ENCODE measurements at places on chromosomes 7 and 10.

DNA sequence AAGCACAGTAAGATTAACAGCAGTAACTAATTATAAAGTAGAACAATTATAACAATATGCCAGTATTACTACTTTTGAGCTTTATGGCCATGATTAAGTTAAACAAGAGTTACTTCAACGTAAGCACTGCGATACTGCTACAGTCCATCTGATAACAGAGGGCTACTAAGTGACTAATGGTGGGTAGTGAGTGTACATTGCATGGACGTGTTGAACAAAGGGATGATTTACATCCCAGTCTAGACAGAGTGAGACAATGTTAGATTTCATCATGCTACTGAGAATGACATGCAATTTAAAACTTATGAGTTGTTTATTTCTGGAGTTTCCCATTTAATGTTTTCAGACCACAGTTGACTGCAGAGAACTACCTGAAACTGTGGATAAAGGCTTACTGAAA lies 45.6 kb downstream of the TPST1 start:
- peak; percentile 68 for DNase-seq

- no peak for DNase-seq
These were observed 89.7 kb downstream of the AMPH start for GRCh38 chr7:38541440-38541839.

- no peak for DNase-seq
These were observed 456 bp upstream of the ACHE start for GRCh38 chr7:100895956-100896731.

GRCh38 chr10:28875549-28876081 lies 198.3 kb downstream of the BAMBI start:
- no peak for DNase-seq

DNA sequence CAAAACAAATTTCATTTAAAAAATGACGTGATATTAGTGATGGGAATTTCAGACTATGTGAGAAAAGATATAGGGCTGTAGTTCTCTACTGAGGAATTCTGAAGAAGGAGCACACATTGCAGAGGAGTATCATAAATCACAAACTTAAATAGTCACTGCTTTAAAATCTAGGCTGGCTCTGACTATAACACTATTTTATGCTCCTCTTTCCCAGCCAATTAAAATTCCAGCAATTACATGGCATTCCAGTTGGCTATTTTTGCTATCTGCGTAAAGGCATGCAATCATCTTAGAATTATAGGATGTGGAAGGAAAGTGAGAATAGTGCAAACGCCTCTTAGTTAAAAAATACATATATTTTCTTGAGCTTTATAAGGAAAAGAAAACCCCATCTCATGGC lies 123.1 kb downstream of the GNAI1 start:
- peak; percentile 44 for DNase-seq

GRCh38 chr7:108448584-108449505 lies 7.4 kb downstream of the NRCAM start:
- DNase-seq: no peak

DNA sequence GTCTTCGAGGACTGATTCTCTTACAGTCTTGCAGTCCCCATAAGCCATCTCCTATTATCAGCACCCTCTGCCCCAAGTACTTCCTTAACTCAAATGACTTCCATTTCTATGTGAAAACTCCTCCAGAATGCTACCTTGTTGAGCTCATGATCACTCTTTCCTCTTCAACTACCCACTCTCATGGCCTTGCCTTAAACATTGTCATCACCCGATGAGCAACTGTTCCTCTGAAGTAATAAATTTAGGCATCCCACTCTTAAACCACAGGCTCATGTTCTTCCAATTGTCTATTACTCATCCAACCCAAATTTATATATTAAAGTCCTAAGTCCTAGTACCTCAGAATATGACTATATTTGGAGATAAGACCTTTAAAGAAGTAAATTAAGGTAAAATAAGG lies 152.9 kb downstream of the C1GALT1 start:
- DNase-seq: no peak

DNA sequence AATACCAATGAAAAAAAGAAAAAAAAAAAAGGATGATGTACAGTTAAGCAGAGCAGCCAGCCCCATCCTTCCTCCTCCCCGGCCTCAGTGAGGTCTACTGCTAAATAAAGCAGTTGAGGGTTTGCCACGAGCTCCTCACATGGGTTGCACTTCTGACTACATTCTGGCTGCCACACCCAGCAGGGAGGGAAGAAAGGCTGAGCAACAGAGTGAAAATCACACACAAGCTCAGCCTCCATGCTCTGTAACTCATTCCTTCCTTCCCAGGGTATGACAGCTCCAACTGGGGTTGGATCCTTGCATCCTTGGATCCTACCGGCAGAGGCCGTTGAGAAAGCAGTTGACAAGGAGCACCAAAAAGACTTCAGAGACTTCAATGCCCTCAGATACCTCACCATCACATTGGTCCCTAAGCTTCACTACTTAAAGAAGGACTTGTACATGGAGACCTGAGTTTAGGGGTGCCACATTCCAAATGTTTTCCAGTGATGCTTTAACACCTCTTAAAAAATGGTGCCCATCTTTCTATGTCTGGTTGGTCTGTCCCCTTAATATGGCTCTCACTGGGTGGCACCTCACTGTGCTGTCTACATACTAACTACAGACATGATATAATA lies 52.9 kb upstream of the PIK3CG start:
- DNase-seq: peak; percentile 5

GRCh38 chr10:90031776-90032175 lies 330.4 kb downstream of the KIF20B start:
- no peak for DNase-seq

DNA sequence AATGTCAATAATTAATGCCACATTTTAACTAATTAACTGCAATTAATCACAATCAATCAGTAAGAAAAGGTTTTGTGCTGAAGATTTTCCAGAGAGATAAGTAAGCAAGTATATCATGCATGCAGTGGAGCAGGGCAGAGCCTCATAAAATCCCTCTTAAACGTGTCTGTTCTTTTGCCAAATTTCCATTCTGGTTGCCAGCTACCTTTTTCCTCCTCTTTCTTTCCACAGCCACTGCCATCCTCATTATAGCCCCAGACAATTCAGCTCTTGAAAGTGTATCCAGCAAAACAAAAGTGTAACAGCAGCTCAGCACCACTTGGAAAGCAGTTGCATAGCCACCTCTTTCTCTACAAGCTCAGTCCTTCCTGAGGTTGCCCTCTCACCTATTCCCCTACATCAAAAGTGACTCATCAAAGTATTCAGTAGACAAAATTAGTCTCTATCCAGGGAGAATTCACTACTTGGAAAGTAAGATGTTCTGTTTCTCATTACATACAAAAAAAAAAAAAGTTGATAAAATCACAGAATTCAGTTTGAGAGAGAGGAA lies 26.9 kb upstream of the EPHB6 start:
- no peak for DNase-seq

DNA sequence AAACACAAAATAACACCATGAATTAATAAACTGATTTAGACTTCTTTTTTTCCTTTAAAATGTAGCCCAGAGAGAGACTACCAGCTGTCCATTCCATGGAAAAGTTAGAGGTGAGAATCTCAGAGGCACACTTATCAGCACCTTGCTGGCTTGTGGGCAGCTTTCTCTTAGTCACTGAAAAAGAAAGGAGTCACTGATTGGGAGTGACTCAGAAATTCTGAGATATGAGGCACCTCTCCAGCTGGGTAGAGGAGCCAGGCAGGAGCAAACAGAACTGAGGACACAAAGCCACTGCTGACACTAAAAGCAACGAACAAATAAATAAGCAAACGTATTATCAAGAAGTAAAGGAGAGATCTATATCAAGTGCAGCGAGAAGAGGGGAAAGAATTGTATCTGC lies 310.6 kb downstream of the PARD3 start:
- no peak for DNase-seq

- DNase-seq: no peak
These were observed 6.9 kb downstream of the CREM start for GRCh38 chr10:35133586-35133985.

GRCh38 chr10:3691482-3691881 lies 93.5 kb downstream of the KLF6 start:
- DNase-seq: no peak

DNA sequence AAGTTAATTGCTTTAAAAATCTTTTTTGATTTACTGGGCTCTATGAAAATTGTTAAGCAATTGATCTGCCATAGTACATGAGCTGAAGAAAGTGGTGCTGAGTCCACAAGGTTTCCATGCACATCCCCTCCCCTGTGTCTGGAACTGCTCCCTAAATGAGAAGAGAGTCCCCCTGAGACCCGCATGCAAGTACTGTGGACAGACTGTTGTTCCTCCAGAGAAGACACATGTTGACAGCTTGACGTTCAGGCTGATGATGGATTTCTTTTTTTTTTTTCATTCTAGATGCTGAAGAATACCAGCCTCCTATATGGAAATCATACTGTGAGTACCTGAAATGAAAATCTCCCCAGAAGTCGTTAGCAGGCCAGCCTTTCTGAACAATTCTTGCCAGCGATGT lies 159.8 kb downstream of the CHN2 start:
- no peak for DNase-seq

- DNase-seq: no peak
These were observed 12.3 kb upstream of the ADRB1 start for GRCh38 chr10:114031073-114031972.

DNA sequence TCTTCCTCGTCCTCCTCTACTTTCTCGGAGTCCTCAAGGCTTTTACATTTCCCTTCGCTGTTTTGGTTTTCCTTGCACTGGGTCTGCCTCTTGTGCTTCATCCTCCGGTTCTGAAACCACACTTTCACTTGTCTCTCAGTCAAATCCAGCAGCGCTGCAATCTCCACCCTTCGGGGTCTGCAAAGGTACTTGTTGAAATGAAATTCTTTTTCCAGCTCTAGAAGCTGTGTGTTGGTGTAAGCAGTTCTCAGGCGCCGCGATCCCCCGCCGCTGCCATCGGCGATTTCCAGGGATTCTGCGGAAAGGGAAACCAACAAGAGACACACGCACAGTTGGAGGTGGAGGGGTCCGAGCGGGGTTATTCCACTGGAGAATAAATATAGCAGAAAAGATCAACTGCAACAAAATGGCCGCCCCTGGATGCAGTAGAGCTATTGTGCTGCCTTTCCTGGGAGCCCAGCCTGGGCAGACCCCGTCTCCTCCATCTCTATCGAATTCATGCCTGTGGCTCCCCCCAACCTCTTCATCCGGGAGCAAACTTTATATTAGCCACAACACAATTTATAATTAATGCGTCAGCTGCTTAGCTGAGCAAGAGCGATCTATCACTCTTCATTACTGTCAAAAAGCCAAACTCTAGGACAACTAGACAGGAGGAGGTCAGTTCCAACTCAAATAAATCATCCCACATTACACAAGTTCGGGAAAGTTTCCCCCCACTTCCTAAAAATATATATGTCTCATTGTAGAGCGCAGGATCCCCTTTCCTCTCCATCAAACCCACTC lies 1.1 kb downstream of the HOXA2 start:
- no peak for DNase-seq

Measured in AG10803 (cell line).